ENCODE measurements at places on chromosomes 5 and 9.

GRCh38 chr5:117077142-117077541 is 502.5 kb upstream of the SEMA6A start:
- no peak for DNase-seq

GRCh38 chr9:17829064-17829463 is 250.2 kb downstream of the SH3GL2 start:
- no peak for DNase-seq

GRCh38 chr9:121394292-121394691 is 24.2 kb upstream of the STOM start:
- DNase-seq, result no peak

- no peak for DNase-seq
Observed at GRCh38 chr9:98811051-98811650, 3.7 kb downstream of the GALNT12 start.

GRCh38 chr9:123509646-123510045 is 153.6 kb downstream of the CRB2 start:
- no peak for DNase-seq

GRCh38 chr9:76697554-76697953 is 66.7 kb upstream of the PCA3 start:
- no peak for DNase-seq

DNA sequence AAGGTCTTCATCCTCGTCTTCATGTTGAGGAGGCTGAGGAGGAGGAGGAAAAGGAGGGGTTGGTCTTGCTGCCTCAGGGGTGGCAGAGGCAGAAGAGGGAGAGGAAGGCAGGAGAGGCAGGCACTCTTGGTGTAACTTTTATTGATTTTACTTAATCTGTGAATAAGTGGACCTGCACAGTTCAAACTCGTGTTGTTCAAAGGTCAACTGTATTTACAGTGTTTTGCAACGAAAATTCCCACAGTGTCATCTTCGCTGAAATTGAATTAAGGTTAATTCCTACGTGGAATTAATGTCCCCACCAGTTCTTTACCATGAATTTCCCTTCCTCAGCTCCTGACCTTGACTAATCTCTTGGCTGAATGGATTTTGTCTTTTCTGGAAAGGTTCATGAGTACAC is 21.2 kb upstream of the ENHO start:
- no peak for DNase-seq

DNA sequence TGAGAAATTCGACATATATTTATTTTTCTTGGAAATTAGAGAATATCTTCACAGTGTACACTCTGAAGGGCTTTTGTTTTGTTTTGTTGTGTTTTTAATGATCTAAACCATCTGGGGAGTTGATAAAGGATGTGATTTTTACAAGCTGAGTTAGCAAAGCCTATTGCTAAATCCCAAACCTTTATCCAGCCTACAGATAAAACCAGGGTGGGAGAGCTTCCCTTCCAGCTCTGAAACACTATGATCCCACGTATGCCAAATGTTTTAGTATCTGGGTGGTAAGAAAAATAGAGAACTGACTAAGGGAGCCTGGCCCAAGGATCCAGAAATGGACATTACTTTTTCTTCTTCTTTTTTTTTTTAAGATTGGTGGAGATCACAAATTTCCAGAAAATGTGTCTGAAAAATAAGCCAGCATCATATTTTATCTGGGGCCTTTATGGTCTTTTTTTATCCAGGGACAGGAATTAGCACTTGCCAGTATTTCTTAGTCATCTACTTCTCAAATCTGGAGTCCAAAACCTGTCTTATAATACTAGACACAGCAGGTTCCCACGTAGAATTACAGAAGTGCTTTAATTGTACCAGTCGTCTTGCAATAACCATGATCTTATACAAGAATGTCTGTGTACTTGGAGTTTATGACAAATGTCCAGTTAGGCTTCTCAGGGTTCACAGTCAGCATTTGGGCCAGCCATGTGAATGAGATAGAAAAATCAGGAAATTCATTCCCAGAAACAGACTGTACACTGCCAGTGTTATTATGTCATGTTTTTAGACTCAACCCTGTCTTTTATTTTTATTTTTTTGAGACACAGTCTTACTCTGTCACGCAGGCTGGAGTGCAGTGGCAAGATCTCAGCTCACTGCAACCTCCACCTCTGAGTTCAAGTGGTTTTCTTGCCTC is 290.8 kb upstream of the MPDZ start:
- no peak for DNase-seq

- peak; percentile 52 for DNase-seq
Observed at GRCh38 chr9:71285191-71285656, 163.8 kb upstream of the TRPM3 start.

- DNase-seq, result peak; percentile 96
Observed at GRCh38 chr5:111997711-111998110, 240.7 kb upstream of the NREP start.

DNA sequence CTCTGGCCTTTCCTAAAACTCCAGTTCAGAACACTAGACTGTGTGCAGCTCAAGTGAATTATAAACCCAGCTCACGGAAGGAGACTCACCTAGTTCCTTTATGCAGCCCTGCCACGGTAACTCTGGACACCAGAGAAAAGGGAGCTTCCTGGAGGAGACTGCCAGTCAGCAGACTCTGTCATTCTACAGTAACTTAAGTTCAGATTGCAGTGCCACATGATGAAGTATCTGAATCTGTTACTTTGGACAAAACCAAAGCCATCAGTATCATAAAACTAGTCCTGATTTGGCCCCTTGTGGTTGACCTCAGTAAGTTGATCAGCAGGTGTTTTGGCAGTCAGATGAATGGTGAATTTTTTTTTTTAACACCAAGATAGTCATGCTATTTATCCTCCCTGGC is 2.7 kb downstream of the MTRR start:
- DNase-seq, result no peak

- DNase-seq, result peak; percentile 96
Observed at GRCh38 chr5:78586251-78586650, 62.3 kb downstream of the LHFPL2 start.

DNA sequence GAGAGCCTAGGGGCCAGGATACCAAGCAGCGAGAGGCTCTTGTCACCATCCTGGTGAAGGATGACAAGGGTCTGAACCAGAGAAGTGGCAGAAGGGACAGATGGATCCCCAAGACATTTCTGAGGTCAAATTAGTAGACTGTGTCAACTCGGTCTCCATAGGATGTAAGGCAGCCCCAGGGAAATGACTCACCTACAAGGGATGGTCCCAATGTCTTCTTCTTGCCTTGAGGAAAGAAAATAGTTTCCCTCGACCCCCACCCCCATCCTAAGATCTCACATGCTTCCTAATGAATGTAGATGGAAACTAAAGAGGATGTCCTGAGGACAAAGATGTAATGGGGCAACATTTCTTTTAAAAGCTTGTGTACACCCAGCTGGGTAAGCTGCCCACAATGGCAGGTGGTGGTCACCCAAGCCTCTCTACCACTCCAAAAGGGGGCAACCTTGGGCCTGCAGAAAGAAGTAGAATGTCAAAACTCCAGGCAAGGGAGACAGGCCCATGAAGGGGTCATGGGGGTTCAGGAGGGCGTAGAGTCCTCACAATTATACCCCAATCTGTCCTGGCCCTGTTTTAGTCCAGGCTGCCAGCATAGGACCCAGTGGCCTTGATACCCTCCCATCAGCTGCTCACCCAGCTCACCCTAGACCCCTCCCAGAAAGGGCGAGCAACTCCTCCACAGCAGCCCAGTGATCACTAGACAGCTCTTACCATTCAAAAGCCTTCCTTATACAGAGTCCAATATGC is 187.4 kb downstream of the ACTL7B start:
- no peak for DNase-seq

GRCh38 chr9:122172131-122172530 is 12.4 kb downstream of the MORN5 start:
- no peak for DNase-seq

GRCh38 chr9:97470076-97470475 is 31.4 kb upstream of the TMOD1 start:
- no peak for DNase-seq

Data from amniotic stem cell (primary cell).